Renal cortex interstitium (tissue), 15 donors: ENCODE measurements at places on chromosomes 2 and 18. TPM values are rescaled to one million over a fixed set of nuclear protein-coding genes. Genes with fewer than 3 reads are reported as not detected.
A peak's percentile ranks its signal among the peaks of the same experiment; 100 is the strongest.

DNA sequence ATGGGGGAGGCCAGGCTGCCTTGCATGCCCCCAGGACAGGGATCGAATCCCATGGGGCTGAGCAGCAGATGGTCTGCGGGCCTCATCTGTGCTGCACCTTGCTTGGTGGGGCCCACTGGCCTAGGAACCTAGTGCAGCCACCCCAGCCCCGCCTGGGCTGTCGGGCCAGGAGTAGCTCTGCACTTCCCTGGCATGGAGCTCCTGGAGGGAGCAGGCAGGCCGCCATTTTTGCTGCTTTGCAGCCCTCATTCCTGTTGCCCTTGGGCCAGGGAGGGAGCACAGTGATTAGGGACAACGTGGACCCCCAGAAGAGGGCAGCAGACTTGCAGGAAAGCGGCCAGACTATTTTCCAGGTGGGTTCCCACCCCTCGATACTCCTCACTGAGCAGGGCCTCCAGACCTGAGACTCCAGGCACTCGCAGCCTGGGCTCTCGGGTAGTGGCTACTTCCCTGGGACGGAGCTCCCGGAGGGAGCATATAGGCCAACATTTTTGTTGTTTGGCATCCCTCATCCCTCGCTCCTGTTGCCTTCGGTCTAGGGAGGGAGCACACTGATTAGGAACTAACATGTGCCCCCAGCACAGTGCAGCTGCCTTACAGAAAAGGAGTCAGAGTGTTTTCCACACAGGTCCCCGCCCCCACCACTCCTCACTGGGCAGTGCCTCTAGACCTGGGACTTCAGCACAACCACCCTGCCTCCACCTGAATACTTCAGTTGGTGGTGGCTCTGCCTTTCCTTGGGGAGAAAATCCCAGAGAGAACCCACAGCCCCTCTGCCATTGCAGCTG lies 99.5 kb downstream of the MAIP1 start:
- no peak for DNase-seq

Gene E2F6
- 20.9 TPM for polyA plus RNA-seq

GRCh38 chr2:19124135-19124534 lies 234.3 kb downstream of the OSR1 start:
- no peak for DNase-seq

Gene HOXD13
- 0.14 TPM for polyA plus RNA-seq

Gene DYNAP
- not detected for polyA plus RNA-seq

DNA sequence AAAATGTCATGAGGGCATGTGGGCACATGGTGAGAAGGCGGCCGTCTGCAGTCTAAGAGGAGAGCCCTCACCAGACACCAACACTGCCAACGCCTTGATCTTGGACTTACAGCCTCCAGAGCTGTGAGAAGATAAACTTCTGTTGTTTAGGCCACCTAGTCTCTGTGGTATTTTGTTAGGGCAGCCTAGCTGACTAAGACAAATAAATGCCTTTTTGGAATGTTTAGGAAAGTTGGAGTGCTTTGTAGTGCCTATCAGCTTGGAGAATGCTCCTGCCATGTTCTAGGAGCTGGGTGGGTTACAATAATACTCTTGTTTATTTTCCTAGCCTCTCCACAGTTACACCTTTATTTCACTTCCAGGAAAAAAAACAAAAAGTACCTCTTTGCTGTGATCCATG lies 92.0 kb downstream of the SPP2 start:
- no peak for DNase-seq

GRCh38 chr2:1567556-1568344 lies 154.5 kb downstream of the TPO start:
- DNase-seq: no peak

DNA sequence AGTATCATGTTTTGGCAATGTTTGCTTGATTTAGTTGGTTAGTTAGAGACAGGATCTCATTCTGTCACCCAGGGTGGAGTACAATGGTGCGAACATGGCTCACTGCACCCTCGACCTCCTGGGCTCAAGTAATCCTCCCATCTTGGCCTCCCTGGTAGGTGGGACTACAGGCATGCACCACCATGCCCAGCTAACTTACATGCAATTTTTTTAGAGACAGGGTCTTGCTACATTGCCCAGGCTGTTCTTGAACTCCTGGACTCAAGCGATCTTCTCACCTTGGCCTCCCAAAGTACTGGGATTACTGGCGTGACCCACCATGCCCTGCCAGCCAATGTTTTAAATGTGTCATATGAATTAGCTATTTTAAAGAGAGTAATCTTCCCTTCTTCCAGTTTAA lies 16.3 kb upstream of the CDKL4 start:
- no peak for DNase-seq

GRCh38 chr2:195600778-195601177 lies 56.2 kb upstream of the SLC39A10 start:
- DNase-seq: peak; percentile 25
